ENCODE measurements at places on chromosomes 5 and 9. TPM values are rescaled to one million over a fixed set of nuclear protein-coding genes. Genes with fewer than 3 reads are reported as not detected.

Gene IQGAP2
- total RNA-seq, result 2.9 TPM

Gene PCDHB14
- 2.5 TPM for total RNA-seq

Gene CATSPER3
- not detected for total RNA-seq

Gene PCDHGA1
- total RNA-seq, result 1.3 TPM

Gene PCDHGA7
- 9.9 TPM for total RNA-seq

Gene PCDHB5
- total RNA-seq, result 2.2 TPM

Gene BARHL1
- total RNA-seq, result not detected

Gene PCDHGC5
- total RNA-seq, result 2.1 TPM

Gene FRMPD1
- total RNA-seq, result not detected

Gene KLHL3
- 2.6 TPM for total RNA-seq

Gene GPR150
- total RNA-seq, result 0.20 TPM

Gene PCA3
- total RNA-seq, result not detected

Gene BAAT
- total RNA-seq, result 0.06 TPM

Gene PTGDS
- total RNA-seq, result 233 TPM

Gene LTC4S
- total RNA-seq, result 20.0 TPM

Gene PCDHB12
- total RNA-seq, result 0.56 TPM

Gene ZNF366
- 0.88 TPM for total RNA-seq

Gene ALDOB
- total RNA-seq, result not detected

Gene PITX1
- 0.78 TPM for total RNA-seq

Gene HMGCS1
- total RNA-seq, result 50.0 TPM

Gene FOXD4L4
- total RNA-seq, result not detected

Gene CBY3
- total RNA-seq, result not detected

Gene SSNA1
- total RNA-seq, result 50.5 TPM

Gene SHROOM1
- total RNA-seq, result 8.9 TPM

Gene C5orf22
- total RNA-seq, result 10.0 TPM

Gene ZNF300
- total RNA-seq, result 2.6 TPM

Gene IRX2
- 0.25 TPM for total RNA-seq

Gene ANKRD34B
- not detected for total RNA-seq

Gene OTP
- total RNA-seq, result not detected

Gene RASGRF2
- total RNA-seq, result 0.56 TPM

Gene GLRA1
- not detected for total RNA-seq

Gene KIF20A
- 4.8 TPM for total RNA-seq

Gene GDNF
- total RNA-seq, result not detected

Gene DOCK2
- total RNA-seq, result 0.44 TPM

Gene NMUR2
- not detected for total RNA-seq

Gene PTGES
- 7.4 TPM for total RNA-seq

Gene KCNN2
- not detected for total RNA-seq

Gene EDIL3
- total RNA-seq, result 29.4 TPM

Gene KCNT1
- total RNA-seq, result not detected

Gene CAMK2A
- total RNA-seq, result not detected

Gene DNAH5
- 0.12 TPM for total RNA-seq

Gene RNF183
- total RNA-seq, result not detected

Gene OBP2B
- not detected for total RNA-seq

Gene FAM240B
- not detected for total RNA-seq

Gene PDLIM4
- 43.8 TPM for total RNA-seq

Gene TAF11L5
- total RNA-seq, result not detected

Gene FAM13B
- total RNA-seq, result 17.2 TPM

Gene WDR31
- total RNA-seq, result 0.98 TPM

Gene NTRK2
- total RNA-seq, result 1.2 TPM

Gene RHOBTB3
- 102 TPM for total RNA-seq

Gene MAML1
- total RNA-seq, result 17.1 TPM

Gene GABRA1
- not detected for total RNA-seq

Gene ROPN1L
- total RNA-seq, result not detected

Gene SNX24
- 8.1 TPM for total RNA-seq

Gene UBLCP1
- total RNA-seq, result 24.4 TPM

Data from cardiac ventricle fibroblast (primary cell).